Stimulated activated CD4-positive, alpha-beta T cell treated with anti-CD3 and anti-CD28 coated beads, Interleukin-4, amount 100 ng/mL, for 48 hours (primary cell): ENCODE measurements at places on chromosomes 13 and 19.
A peak's percentile ranks its signal among the peaks of the same experiment; 100 is the strongest.

DNA sequence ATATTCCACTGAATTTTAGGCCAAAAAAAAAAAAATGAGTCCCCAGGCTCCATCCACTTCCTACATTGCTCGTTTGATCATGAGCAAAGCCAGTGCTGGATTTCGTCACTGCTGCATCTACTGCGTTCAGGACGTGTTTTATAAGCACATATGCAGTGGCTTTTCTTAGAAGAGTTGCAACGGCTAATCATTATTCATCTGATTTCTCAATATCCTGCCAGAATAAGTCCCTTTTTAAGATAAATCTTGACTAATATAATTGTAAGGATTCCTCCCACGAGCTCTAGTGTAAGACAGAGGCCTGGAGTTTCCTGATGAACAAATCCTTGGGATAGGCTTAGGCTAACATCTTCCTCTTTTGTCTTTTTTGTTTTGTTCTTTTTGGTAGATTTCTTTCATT is 19.5 kb downstream of the FAM124A start:
- no peak for DNase-seq

DNA sequence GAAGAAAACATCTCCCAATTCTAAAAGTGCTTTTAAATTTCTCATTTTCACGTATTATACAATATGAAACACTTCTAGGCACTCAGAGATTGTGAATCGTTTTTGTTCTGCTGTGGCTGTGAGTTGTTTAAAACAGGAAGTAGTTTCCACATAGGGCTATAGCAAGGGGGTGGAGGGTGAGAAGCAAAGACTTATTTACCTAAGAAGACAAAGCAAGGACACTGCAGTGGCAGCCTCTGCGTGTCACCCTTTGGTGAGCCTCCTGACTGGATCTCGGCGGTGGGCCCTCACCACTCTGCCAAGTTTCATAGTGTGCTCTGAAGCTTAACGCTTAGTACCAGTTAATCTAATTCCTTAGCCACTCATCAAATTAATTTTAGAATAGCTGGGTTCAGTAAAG is 56.8 kb downstream of the TNFSF13B start:
- no peak for DNase-seq

DNA sequence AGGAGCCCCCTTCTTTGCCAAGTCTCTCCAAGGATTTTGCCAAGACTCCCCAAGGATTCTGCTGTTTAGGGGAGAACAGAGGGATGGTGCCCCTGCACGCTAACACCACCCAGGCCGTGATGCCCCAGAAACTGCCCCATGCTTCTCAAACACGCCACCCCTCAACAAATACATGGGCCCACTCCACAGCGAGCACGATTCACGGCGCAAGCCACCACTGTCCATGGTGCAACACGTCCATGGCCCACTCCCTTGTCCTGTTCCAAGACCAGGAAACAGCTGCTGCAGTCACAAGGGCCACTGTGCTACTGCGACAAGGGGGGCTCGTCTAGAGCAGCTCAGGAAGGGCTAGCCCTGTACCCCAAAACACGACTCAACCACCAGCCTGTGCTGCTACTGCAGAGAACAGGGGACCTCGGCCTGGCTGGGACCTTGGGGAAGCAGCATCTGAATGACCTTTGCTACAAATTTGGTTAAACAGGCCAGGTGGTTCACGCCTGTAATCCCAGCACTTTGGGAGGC is 36.5 kb upstream of the ISYNA1 start:
- DNase-seq = no peak

GRCh38 chr19:47699360-47699917 is 13.8 kb upstream of the EHD2 start:
- DNase-seq = peak; percentile 60

DNA sequence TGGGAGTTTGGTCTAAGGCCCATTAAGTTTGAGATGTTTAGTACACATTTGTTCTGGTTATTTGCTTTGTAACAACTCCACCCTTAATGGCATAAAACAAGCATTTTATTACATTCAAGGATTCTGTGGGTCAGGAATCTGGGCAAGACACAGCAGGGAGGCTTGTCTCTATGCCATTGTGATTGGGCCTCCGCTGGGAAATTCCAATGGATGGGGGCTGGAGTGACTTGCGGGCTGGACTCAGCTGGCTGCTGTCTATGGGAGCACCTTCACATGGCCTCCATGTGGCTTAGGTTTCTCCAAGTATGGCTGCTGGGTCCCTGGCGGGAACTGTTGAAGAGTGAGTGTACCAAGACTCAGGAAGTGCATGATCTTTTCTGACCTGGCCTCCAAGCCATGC is 159.0 kb downstream of the PAN3 start:
- no peak for DNase-seq

DNA sequence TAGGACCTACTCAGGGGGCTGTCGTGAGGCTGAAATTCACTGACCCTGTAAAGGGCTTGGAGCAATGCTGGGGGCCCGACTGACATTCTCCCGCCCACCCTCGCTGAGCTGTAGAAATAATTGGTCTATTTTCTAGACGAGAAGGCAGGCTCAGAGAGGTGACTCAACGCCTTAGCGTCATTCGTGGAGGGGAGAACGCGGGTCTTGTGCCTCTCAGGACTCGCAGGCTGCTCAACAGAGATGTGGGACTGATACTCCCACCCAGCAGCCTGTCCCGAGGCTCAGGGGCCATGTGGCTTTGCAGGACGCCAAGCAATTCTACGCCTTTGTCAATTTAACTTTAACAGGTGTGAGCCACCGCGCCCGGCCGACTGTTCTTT is 23.6 kb upstream of the ASPDH start:
- no peak for DNase-seq

GRCh38 chr13:30915691-30916541 is 9.8 kb downstream of the MEDAG start:
- DNase-seq = no peak

DNA sequence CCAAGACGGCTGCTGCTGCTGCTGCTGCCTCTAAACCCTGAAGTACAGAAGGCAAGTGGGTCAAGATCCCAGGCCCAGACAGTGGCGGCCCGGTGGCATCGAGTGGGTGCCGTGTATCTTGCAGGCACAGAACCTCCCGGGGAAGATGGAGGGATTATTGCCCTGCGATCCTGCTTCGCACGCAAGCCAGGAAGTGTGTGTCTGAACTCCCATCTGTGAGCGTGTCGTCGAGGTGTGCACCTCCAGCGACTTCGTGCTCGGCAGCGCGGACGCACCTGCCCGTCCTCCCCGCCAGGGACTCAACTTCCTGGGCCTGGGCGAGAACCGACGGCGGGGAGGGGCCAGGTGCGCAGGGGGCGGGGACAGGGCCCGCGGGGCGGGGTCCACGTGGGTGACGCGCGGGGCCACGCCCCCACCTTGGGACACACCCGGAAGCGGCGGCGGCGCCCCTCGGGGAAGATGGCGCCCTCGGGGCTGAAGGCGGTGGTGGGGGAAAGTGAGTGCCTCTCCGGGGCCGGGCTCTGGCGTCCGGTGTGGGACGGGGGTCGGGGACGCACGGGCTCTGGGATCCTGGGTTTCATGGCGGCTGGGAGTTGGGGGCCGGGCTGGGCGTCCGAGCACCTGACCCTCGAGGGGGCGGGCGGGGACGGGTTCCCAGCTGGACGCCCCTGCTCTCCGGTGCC is at the start of gene STXBP2:
Gene STXBP2 (plus strand): TSS at position 420 of the 683 bp plus-strand sequence. CDS start 40 bp downstream, at position 460.
- DNase-seq = peak; percentile 83

- no peak for DNase-seq
Observed at GRCh38 chr19:7509625-7510024, 6.3 kb upstream of the ZNF358 start.

DNA sequence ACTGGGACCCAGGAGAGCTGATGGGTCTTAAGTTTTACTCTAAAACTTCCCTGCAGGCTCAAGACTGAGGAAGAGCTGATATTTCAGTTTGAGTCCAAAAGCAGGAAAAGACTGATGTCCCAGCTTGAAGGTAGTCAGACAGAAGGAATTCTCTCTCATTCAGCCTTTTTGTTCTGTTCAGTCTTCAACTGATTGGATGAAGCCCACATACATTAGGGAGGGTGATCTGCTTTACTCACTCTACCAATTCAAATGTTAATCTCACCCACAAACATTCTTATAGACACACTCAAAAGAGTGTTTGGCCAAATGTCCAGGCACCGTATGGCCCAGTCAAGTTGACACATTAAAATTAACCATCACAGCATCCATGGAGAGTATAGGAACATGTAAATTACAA is 173.5 kb downstream of the KCNRG start:
- no peak for DNase-seq

- DNase-seq = no peak
Observed at GRCh38 chr13:52782471-52783448, 43.1 kb upstream of the CNMD start.

DNA sequence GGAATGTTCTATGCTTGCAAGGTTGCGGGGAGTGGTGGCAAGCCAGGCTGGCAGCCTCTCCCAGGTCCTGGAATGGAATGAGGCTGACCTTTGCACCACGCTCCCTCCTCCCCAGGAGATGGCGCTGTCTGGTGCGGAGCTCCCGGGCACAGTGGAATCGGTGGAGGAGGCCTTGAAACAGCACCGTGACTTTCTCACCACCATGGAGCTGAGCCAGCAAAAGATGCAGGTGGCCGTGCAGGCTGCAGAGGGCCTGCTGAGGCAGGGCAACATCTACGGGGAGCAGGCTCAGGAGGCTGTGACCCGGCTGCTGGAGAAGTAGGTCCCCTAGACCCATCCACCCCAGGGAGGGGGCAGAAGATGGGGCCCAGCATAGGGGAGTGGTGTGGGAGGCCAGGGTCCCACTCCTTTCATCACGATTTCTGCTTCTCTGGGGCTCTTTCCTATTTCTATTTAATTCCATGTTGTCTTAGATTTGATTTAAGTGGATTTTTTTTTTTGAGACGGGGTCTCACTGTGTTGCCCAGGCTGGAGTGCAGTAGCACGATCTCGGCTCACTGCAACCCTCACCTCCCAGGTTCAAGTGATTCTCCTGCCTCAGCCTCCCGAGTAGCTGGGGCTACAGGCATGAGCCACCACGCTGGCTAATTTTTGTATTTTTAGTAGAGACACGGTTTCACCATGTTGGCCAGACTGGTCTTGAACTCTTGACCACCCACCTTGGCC is 53.2 kb upstream of the SHKBP1 start:
- peak; percentile 51 for DNase-seq

DNA sequence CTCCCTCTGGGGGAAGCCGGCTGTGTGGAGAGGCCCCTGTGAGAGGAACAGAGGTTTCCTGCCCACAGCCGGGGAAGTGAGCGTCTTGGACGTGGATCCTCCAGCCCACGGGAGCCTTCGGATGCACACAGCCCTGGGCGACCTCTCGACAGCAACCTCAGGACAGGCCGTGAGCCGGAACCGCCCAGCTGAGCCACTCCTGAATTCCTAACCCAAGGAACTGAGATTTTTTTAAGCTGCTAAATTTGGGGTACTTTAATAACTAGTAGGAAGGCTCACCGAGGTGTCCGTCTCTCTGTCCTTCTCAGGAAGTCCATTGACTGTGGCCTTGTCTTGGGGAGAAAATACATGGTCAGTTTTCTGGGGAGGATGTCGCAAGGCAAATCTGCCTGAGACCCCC is 9.1 kb downstream of the LAIR1 start:
- no peak for DNase-seq

DNA sequence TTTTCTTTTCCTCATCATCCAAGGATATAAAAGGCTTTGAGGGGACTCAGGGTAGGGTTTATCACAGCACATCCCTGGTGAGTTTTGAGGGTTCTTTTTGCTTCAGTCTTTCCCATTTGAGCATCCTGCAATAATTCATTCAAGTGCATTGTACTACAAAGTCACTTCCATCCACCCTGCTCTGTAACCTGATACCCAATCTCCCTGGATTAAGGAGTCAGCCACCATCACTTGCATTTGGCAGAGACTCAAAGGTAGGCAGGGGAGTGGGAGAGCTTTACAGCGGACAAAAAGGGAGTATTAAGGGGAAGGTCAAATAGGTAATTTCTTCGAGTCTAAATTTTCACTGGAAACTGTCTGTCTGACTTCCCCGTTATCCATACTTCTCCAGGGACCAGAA is 216.1 kb upstream of the TMTC4 start:
- no peak for DNase-seq

DNA sequence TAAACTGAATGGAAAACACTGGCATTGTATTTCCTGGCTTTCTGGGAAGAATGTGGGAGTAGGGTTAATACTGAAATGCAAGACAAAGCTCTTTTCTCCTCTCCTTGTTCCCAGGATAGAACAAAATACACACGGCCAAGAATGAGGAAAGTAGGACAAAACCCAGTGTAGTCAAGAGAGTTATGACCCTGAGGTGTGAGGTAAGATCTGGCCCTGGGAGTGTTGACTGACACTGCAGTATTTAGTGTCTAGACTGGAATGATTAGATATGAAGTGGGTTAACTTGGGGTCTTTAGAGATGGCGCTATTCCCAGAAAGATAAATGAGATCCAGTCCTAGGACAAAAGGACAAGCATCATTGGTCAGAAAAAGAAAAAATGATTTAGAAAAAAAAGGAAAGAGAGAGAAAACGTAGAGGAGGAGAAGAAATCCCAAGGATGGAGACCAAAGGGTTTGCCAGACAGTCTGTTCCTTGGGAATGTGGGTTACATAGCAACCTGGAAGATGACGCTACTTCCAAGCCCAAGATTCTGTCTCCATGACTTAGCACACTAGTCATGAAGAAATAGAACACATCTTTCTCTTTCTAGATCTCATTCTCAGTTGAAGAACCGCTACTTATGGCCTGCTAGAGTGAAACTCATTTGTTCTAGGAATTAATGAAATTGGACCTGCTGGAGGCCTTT is 543.6 kb upstream of the GPC6 start:
- DNase-seq = no peak

DNA sequence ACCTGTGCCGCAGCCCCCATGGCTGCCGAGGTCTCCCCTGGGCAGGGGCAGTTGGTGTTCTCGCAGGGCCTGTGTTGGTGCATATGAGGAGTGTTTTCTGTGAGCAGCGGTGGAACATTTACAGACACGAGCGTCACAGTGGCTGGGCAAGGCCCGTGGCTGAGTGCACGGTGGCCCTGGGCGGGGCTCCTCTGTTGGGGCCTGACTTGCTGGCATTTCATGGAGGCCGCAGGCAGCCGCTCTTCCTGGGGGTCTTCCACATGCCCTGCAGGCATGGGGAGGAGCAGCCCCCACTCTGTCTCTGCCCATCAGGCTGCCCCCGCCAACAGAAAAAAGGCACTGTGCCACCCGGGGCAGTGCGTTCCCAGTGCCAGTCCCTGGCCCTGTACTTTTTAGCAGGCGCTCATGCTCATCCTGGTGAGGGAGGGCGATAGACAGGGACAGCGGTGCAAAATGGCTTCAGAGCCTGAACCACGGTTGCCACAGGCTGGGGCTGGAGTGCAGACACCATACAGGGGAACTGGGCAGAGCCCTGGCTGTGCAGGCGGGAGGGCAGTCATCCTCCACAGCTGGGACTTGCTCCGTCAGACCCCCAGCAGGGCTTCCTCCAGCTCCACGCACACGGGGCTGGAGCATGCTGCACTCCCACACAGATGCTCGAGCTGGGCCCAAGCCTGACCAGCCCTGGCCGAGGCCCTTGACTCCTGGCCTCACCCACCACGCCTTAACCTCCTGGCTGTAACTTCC is 23.5 kb downstream of the TFDP1 start:
- DNase-seq = no peak
